ENCODE measurements at places on chromosomes 12 and 14.

GRCh38 chr12:15411842-15412241 lies 89.5 kb downstream of the PTPRO start:
- DNase-seq, result no peak

DNA sequence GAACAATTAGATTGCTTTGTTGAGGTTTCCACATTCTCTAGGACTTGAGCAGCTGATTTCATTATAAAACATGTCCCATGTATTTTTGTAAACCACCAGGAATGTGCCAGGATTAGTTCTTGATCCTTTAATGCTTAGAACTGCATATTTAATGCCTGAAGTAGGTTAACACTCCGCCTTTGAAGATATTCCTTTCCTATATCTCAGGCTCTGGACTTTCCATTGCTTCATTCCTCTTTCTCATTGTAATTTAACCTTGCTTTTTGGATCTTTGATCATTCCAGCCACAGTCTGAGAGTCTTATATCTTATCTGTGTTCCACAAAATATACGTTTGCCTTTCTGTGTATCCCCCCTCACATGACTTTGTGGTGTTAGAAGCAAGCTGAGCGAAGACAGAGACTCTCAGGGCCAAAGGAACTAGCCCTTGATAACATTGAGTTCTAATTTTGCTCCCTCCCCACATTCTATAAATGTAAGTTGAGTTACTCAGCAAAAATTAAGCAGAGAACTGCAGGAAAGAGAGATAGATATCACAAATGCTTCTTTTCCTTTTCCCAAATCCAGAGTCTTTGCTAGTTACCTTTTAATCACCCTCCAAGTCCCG lies 2.4 kb upstream of the CLEC1B start:
- DNase-seq, result no peak

DNA sequence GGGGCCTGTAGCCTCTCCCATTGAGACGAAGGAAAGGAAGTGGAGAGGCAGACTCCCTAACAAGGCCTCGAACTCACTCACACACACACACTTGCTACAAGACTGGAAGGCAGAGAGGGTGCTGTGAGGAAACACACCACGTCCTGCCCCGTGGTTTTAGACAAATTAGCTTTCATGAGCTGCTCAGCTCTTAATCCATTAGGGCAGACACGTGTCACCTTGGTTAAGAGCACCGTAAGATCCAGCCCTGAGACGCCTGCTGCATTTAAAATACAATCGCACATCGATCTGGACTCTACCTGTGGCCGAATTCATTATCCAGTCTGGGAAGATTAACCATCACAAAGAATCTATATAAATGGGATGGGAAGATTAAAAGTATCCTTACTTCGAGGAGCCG lies 72.0 kb downstream of the RIMBP2 start:
- DNase-seq, result no peak

GRCh38 chr14:51726166-51726899 lies 74.6 kb downstream of the FRMD6 start:
- no peak for DNase-seq

- DNase-seq, result no peak
These were observed 9.7 kb downstream of the TCL1B start for GRCh38 chr14:95695913-95696312.

- DNase-seq, result no peak
These were observed 122.6 kb upstream of the SLC35F4 start for GRCh38 chr14:57988445-57988844.

GRCh38 chr12:105107494-105108371 lies at the start of gene WASHC4:
TSS of gene WASHC4 (plus strand) at chr12:105107731. CDS start at chr12:105107801, 70 bp downstream.
- peak; percentile 77 for DNase-seq

DNA sequence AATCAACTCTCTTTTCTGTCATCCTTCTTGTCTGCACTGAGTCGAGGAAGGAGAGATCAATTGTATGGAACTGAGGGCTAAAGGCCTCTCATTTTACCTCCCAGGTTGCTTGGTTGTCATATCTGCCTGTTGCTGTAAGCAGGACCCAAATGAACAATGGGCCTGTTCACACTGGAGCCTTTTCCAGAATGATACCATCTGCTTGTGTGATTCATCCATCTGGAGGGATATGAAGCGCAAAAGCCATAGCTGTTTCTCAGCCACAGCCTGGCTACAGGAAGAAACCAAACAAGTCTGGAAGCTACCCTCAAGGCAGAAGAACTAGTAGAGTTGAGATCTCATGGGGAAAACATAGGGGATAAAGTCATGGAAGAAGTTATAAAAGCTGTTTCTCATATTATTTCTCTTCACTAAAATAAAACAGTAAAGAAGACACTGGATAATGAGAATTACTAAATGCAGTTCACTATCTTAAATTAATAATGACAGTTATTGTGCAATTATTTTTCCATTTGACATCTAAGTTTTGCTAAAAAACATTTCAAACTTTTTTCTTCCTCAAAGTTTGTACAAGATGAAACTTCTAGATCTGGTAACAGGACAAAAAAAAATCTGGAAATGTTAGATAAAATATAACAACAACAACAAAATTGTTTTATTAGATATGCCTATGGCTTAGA lies 106.3 kb downstream of the SPTSSA start:
- no peak for DNase-seq

GRCh38 chr12:112664569-112664968 lies 127.0 kb upstream of the RPH3A start:
- DNase-seq, result no peak

DNA sequence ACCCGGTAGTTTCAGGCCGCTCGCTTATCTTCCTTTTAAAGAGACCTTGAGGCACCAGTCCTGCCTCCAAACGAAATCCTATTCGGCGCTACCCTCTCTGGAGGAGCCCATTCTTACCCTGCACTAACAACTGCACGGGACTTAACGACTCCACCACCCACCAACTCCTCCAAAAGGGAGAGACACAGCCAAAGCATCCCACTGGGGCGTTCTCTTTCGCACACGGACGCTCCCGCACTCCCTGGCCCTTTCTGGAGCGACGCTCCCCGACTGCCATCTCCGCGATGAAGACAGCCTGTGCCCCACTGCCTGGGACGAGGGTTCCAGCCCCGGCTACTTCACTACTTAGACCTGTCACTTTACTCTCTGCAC lies 650 bp downstream of the GALC start:
- no peak for DNase-seq

- no peak for DNase-seq
These were observed 86.3 kb downstream of the KIF26A start for GRCh38 chr14:104224506-104225277.

GRCh38 chr12:95538656-95539055 lies 12.6 kb downstream of the USP44 start:
- no peak for DNase-seq

GRCh38 chr12:88001327-88001726 lies 27.9 kb downstream of the C12orf50 start:
- DNase-seq, result no peak

DNA sequence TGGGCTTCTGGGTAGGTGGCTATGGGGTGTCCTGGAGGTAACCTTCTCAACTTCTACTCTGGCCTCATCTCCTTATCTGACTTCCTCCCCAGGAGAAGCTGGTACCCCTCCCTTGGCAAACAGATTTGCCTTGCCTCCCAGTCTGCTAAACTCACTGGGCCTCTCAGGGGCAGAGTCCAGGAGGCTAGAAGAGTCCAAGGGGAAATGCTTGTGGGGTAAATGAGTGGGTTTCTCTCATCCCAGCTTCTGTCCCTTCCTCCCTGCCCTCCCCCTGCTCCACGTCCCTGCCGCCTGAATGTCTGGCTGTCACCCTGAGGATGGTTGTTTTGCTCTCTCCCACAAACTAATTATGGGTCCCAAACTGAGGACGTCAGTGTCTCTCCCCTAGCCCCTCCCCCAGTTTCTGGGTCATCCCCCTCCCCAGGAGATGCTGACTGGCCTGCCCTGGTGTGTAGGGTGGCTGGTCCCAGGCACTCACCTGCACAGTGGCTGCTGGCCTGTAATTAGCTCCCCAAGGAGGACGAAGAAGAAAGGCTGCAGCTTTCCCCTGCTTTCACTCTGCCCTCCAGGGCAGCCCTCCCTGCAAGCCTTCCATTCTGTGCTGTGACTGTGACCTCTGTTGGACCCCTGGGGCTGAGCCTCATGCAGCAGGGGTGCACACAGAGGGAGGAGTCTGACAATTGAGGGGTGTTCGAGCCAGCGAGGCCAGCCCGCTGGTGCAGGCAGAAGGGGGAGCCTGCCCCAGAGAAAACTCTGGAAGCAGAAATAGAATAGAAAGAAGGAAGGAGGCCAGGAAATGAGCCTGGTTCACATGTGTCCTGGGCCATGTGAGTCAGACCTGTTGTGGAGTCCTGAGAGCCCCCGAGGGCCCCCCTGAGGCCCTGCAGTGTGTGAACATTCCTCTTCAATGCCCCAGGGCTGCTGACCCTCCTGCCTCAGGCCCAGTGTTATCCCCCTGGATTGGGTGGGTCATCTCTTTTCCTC lies at the start of gene LRP1-AS:
LRP1-AS (minus strand) TSS at position 659 of the 984 bp plus-strand sequence.
- no peak for DNase-seq

GRCh38 chr12:10169104-10169503 lies 2.8 kb downstream of the OLR1 start:
- DNase-seq, result no peak

- DNase-seq, result no peak
These were observed 10.7 kb downstream of the LLPH start for GRCh38 chr12:66119870-66120241.

DNA sequence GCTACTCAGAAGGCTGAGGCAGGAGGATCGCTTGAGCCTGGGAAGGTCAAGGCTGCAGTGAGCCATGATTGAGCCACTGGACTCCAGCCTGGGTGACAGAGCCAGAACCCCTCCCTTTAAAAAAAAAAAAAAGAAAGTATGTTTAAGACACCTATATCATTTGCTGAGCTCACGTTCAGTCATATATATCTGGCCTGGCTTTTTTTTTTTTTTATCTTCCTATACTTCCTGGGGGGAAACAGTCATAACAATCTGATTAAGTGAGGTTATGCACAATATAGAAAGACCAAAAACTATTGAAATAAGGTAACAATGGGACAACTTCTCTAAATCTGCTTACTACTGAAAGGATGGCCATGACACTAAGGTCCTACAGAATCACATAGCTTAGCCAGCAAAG lies 9.4 kb upstream of the ARID2 start:
- no peak for DNase-seq

DNA sequence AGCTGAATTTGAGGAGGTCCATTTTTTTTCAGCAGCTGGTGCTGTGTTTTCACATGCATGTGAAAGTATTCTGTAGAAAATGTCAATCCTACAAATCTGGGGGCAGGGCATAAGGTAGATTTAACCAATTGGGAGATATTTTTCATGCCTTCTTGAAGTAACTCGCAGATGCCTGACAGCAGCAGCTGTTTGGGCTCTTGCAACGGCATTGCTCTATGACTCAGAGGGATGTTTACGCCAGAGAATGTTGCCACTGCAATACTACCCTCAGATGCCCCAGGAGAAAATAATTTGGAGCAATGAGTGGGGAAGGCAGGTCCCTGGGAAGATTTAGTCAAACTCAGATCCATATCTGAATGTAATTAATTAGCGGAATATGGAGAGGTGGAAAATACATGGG lies 42.5 kb upstream of the MYBPC1 start:
- no peak for DNase-seq

- DNase-seq, result no peak
These were observed 857.0 kb downstream of the DIO2 start for GRCh38 chr14:79354336-79354735.

DNA sequence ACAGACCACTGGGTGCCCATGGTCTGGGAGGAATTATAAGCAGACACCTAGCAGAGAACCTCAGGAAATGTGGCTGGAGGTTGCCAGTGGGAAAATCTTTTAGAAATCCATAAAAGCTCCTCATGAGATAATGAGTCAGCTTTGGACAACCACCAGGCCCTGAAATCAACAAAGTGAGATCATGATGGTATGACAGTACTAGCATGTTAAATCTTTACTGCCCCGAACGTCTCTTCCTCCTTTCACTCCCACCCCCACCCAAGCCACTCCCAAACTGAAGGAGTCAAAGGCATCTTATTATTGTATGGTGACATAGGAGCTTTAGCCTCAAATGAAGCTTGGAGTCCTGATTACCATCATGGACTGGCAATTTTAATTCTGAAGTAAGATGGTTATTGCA lies 240.0 kb downstream of the DIO2 start:
- DNase-seq, result no peak

- DNase-seq, result peak; percentile 41
These were observed 2.7 kb upstream of the TRAF3 start for GRCh38 chr14:102774391-102775153.

GRCh38 chr12:70240673-70241072 lies 2.6 kb upstream of the CNOT2 start:
- no peak for DNase-seq

DNA sequence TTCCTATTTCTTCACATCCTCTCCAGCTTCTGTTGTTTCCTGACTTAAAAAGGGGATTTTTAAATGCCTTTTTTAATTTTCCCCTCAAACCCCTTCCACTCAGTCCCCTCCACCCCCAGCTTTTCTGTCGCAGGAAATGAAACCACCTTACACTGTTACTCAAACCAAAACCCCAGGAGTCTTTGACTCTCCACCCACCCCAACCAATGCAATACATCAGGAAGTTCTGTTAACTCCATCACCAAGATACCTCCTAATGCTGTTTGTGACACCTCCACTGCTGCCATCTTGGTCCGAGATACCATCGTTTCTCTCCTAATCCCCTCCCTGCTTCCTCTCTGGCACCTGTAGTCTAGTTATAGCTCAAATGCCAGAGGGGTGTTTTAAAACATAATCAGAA lies 25.4 kb upstream of the CPM start:
- DNase-seq, result no peak

GRCh38 chr12:108700833-108701541 lies 30.3 kb downstream of the CORO1C start:
- DNase-seq, result peak; percentile 33

GRCh38 chr12:53070877-53071492 lies 8.2 kb downstream of the SPRYD3 start:
- DNase-seq, result no peak

GRCh38 chr12:1481906-1482305 lies 112.5 kb downstream of the FBXL14 start:
- DNase-seq, result no peak

DNA sequence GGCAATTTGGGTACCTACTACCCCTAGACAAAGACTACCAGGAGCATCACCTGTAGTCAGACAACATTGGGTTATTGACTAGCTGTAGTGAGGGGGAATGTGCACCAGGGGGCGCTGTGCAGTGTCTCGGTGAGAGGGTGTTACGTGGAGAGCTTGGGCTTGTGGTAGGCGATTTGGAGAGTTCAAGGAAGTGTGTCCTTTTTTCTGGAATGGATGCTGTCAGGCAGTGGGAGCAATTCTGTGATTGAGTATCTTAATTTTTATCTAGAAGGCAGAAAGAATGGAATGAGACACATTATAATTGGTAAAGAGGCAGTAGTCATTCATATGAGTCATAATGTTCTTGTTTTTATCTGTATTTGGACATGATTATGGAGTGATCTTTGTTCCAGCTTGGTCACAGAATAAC lies 187.7 kb downstream of the GALC start:
- DNase-seq, result no peak

- no peak for DNase-seq
These were observed 53.5 kb upstream of the PPP1R12A start for GRCh38 chr12:79988368-79988767.

- DNase-seq, result no peak
These were observed 6.3 kb upstream of the EVL start for GRCh38 chr14:100058777-100059437.

- DNase-seq, result no peak
These were observed 113.6 kb downstream of the FGD4 start for GRCh38 chr12:32512910-32513309.

GRCh38 chr12:76920172-76921099 lies 41.6 kb upstream of the CSRP2 start:
- DNase-seq, result no peak

GRCh38 chr12:110042264-110042663 lies 6.1 kb downstream of the C12orf76 start:
- DNase-seq, result peak; percentile 64
